Esophagus squamous epithelium (tissue), 5 donors: ENCODE measurements at places on chromosomes 4 and X. TPM values are rescaled to one million over a fixed set of nuclear protein-coding genes. Genes with fewer than 3 reads are reported as not detected.

MAGEB5 gene
- not detected for total RNA-seq

EVC gene
- total RNA-seq, result 6.5 TPM

IL15 gene
- 5.9 TPM for total RNA-seq

FANCB gene
- total RNA-seq, result 7.8 TPM

DNA sequence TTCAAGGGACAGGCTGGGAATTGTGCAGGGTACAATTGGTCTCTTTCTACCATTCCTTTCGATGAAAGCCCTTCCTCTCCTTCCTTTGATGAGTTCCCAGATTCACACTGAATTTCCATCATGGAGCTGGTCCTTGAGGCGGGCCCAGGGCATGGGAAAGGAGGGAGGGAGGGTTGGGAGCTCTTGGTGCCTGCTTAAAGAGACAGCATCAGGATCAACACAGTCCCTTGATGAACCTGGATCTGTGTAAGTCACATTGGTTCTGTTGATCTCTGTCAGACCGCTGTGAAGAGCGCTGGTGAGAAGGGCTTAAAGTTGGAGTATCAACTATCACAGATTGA is 4.4 kb downstream of the PLP1 start:
- DNase-seq, result no peak

DNA sequence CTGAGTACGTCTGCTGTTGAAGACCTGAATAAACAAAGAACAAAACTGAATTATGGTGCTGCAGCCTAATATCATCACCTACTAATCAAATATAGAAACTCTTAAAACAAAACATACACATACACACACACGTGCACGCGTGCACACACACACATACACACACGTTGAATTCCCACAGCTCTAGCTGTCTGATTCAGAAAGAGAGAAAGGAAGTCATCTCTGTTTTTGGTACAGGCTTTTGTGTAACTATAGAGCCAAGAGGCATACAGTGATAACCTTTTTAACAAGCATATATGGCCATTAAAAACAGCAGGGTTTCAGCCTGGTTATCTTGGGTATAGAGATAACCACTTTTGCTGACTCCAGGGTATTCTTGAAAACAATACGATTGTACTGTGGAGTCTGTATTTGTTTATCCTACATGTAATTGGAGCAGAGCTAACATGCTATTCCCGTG is 823.2 kb downstream of the CCSER1 start:
- DNase-seq, result no peak

DNA sequence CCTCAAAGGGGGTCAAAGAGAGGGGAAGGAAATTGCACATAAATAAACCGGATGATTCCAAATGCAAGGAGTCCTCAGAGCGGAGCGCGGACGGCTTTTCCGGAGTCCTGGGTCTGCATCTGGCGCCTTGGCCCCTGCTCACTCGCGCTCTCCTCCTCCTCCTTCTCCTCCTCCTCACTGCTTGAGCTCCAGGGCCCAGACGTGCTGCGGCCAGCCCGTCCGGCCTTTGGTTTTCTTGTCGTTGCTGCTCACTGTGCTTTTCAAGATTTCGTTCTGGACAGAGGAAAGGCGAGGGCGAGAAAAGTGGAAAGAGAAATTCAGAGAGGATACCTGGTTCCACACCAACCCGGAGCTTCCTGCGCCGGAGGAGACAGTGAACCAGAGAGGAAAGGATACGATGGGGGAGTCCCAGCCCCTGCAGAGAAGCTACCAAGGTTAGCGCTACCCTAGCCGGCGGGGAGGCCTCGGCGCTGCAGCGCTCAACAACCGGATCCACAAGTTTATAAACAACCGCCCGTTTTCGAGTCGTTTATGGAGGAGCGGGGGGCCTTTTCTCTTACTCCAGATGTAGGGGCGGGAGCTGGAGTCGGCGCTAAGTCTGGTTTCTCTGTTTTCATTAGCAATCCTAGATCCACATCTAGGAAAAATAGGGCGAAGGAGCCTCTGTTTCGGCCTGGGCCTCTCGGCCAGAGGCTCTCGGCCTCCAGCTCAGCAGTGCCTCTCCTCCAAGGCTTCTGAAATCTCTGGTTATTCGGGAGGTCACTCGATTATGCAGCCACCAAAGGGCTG is 2.7 kb downstream of the HAND2 start:
- no peak for DNase-seq

- no peak for DNase-seq
These were observed 110.8 kb upstream of the HSD17B10 start for GRCh38 chrX:53544936-53545335.

DNA sequence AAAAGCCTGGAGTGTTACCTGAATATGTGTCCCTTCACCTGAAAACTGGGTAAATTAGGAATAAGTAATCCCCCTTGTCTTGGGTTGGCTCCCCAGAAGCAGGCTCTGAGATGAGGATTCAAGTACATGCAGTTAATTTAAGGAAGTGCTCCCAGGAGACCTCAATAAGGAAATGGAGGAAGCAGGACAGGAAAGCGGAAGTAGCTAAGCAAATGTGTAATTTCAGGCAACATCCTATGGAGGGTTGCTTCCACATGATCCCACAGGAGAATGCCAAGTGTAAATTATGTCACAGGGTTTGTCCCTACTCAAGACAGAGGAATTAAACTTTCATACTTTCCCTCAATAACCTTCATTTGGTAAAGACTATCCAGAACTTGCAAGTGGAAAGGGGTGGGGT is 48.1 kb upstream of the ARHGEF6 start:
- DNase-seq, result no peak

DNA sequence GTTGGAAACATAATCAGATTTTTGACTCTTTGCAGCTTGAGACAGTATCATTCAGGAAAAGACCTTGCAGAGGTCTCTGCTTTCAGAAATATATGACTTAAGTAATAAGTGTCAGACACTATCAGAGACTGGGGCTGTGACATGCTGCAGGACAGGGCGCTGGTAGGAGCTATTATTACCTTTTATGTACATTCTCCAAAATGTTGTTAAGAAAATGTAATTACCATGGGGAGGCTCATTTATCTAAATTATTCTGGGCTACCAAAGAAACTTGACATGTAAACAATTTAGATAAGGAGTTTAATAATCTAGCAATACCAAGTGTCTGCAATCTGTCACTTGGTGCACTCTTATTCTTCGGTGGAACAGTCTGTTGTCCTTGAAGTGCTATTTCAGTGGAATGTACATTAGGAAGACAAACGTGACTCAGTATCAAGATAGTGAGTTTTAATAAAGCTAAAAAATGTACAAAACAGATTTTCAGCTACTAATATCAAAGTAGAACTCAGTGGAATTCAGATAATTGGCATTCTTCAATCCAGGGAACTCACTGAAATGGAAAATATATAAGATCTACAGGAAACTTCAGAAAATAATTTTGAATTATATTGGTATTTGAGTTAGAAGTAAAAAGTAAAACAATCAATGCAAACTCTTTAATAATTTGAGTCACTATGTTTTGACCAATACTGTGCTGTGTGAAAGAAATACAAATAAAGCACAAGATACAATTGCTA is 214.5 kb downstream of the KCNIP4 start:
- no peak for DNase-seq

GRCh38 chr4:85496933-85497332 is 22.0 kb downstream of the ARHGAP24 start:
- no peak for DNase-seq

DNA sequence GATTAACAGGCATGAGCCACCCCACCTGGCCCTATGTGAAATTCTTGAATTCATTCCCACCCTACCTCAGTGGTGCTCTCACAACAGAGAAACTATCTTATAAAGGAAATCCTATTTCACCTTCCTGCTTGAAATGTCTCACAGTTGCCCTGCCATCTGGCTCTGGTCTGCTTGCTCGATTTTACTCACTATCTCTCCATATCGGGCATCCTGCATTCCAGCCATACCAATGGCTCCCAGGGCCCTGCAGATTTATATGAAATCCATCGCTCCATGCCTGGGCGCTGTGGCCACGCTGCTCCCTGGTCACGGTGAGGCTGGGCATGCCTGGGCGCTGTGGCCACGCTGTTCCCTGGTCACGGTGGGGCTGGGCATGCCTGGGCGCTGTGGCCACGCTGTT is 15.8 kb downstream of the SORBS2 start:
- no peak for DNase-seq

GRCh38 chr4:147749811-147750321 is 18.0 kb downstream of the ARHGAP10 start:
- DNase-seq, result no peak

DNA sequence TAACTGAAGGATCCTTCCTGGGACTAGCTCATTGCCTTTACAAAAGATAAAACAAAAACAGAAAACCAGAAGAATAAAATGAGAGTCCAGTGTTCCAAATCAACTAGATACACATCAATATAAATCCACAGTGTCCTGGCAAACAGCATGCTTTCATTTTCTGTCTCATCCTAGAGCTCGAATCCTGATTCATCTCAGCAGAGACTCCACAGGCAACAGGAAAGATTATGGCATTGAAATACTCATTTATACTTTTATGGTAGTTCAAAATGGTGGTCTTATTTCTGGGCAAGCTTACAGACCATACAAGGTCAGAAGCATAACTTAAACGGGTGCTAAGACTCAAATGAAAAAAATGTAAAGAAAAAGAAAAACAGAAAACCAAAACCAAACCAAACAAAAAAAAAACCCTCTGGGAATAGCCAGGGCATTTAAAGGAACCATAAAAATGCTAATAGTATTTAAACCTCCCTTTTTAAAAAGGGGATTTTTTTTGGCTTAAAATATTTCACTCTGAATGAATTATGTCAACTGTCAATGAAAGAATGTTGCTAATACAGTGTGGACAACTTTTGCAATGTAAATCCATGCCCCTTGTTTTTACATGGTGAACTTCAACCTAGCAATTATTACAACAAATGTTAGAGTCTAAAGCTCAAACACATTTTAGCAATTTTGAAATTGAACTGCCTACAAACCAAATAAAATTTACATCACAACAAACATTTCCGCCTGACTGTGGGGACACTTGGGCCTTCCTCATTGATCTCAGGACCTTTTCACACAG is 57.9 kb downstream of the GPR101 start:
- no peak for DNase-seq

- no peak for DNase-seq
These were observed 153.9 kb downstream of the KDR start for GRCh38 chr4:54971474-54971950.

DNA sequence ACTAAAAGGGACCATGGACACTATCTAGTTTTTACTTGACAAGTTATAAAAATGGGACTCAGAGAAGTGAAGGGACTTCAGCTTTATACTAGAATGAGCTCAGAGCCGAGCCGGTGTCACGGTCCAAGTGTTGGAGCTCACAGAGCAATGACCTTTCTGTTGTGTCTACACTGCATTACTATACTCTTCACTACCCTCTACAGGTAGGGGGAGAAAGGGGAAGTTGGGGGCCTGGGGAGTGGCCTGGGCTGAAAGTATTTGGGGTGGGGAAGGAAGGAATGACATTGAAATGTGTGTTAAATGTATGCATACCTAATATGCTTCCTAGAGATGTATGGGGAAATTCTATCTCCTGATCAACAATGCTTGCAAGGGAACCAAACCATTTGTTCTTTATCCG is 48.8 kb upstream of the HHIP start:
- no peak for DNase-seq

DNA sequence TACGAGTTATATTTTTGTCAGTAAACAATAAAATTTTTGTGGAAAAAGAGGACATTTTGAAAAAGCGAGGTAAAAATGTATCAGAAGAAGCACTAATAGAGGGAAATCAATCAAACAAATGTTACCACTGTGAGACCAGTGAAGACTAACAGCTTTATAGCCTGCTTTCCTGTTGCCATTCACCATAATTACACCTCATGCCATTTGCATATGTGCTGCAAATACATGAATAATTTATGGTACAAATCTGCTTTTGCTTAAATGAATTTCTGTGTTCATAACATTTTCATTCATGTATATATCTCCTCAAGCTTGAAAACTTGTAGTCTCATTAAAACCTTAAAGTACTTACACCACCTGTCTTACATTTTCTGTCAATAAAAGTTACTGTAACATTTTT is 830.8 kb downstream of the ADGRL3 start:
- DNase-seq, result no peak

DNA sequence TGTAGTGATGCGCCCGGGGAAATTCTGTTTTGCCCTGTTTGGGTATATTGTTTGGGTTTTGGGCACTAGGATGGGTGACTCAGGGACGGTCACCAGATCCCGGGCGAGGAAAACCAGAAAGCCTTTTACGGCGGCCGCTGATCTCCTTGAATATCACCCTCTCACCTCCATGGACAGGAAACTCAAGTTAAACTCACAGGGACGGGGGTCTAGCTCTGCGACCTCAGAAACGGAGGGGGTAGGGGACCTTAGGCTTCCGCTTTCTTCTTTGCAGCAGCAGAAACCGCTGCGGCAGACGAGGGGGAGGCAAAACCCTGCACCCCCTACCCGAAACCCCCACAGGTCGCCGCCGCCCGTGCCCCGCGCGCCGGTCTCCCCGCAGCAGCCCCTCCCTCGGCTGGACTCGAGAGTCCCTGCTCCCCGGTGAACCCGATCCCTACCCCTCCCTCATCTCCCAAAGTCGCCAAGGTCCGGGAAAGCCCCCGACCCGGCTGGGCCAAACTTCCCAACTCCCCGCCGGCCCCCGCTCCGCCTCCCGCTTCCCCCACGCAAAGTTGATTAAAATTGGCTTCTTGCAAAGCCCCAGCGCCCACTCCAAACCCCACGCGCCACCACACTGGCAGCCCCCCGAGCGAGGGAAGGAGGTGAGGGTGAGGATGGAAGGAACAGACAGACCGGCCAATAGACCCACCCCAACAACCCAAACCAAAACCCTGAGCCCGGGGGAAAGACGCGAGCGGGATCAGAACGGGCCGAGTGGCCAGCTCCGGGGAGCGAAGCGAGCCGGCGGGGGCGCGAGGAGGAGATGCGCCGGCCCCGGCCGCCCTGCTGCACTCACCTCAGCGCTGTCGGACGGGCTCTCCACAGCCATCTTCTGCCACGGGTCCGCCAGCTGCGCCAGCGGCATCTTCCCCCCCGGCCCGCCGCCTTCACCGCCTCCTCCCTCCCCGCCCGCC is 705 bp downstream of the RPS6KA3 start:
- DNase-seq, result peak; percentile 1

- no peak for DNase-seq
These were observed 566 bp downstream of the ATP11C start for GRCh38 chrX:139932073-139932900.

DNA sequence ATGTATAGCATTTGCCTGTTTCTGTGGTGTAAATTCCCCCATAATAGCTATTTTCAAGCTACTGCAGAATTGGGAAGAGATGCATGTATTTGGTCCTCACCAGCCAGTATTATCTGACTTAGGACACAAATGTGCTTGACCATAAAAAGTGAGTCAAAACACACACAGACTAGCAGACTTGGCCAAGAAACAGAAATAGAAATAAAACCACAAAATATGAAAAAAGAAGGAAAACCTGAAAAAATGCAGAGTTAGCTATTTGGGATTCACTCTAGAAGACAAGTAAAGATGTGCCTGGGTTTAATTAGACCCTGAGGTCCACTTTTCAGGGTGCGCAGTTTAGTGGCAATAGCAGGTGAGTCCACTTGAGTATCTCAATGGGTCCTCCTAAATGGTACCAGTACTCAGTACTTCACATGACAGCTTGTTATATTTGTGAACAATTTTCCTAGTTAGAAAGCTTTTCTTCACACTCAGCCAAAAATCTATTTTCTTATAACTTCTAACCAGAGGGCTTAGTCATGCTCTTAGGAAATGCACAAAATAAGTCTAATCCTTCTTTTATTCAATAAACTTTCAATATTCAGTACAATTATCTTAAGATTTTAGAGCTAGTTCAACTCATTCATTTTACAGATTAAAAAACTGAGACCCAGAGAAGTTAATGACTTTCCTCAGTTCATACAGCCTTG is 108.7 kb upstream of the JADE1 start:
- no peak for DNase-seq
